ENCODE measurements at places on chromosomes 2 and 18.

- DNase-seq = no peak
Observed at GRCh38 chr2:3637311-3637675, 20.7 kb upstream of the ALLC start.

DNA sequence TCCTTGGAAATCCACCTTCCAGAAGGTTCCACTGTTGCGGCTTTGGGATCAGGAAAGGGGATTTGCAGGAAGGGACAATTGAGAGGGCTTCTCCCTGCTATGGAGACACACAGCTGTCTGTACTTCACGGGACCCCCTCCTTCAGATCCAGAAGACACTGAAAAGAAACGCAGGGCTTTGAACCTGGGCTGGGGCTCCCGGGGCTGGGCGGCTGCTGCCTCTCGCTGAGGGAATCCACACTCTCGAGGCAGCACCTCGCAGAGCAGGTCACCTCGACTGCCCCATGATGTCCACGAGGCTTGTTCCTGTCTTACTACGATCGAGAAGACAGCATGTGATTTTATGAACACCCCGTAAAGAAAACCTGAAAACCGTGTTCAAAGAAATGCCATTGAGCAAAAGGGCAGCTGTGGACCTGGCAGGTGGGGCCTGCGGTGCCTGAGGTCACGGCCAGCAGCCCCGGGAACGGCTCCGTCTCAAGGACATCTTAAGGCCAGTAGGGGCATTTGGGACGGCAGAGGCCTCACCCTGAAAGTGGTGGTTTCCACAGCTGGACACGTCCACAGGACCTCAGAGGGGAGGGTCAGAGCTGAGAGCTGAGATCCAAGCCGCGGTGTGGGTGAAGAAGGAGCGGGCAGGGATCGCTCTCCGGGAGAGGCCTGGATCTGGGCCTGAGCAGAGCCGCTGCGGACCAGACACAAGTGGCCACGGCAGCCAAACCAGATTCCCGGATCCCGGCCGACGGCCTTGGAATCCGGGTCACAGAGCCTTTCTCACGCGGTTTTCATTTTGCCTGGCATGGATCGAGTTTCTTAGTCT, 165.7 kb downstream of the RTP5 start:
- DNase-seq = no peak

- no peak for DNase-seq
Observed at GRCh38 chr18:67582488-67582887, 66.0 kb upstream of the DSEL start.

DNA sequence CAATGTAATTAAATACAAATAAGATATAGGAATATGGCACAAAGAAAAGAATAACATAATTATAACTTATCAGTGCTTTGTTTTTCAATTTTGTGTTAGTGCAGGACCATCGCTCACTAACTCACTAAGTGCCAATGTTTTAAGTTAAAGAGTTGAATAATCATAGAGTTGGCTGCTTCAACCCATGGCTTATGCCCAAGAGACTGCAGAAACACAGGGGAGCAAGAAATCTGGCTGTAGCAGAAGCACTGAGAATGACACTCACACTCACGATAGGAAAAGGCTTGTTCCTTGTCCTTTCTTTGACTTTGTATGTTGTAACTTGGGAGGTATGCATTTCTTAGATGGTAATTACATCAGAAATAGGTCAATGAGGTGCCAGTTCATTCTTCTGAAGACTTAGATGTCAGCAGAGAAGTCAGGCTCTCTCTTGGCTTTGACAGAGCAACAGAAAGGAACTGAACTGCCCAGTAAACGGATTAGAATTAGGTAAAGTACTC, 852.2 kb downstream of the LRRTM4 start:
- no peak for DNase-seq

GRCh38 chr18:77622009-77622692, 372.5 kb downstream of the GALR1 start:
- DNase-seq = no peak

- DNase-seq = no peak
Observed at GRCh38 chr2:140067661-140068060, 1287.5 kb upstream of the NXPH2 start.

DNA sequence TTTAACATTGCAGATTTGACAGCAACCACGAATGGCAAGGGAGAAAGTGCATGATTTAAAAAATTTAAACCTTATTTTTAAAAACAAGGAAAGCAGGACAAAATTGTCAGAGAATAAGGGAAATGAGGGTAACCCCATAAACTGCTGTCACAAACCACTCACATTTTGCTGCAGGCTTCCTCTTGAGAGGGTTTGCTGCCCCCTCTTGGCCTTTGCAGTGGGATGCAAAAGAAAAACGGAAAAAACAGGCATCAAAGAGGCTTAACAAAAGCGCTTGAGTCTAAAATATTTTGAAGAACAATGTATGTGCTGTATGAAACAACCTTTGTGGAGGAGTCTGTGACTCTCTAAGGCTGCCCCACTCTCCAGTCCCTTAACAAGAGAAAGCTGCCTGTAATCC, 91.6 kb downstream of the TMX3 start:
- DNase-seq = peak; percentile 35

GRCh38 chr2:107602801-107603200, 223.9 kb upstream of the RGPD4 start:
- no peak for DNase-seq

DNA sequence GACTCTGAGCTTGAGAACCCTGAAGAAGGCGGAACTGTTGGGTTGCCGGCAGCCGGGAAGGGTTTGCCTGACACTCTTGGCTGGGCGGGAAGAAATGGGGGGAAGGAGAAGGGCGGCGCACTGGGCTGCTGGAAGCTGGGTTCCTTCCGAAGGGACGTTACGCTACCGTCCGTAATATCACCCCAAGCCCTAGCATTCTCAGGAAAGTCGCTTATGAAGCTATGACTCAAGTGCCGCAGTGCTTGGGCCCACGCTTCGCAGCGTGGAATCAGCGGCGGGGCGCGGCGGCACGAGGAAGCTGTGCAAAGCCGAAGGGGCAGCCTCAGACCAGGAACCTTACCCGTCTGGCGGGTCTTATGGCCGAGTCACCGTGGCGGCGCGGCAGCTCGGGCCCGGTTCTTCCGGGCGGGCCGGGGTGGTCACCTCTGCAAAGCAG, 50.2 kb upstream of the SIGLEC15 start:
- peak; percentile 93 for DNase-seq

GRCh38 chr2:69798909-69799526, 30.4 kb upstream of the GMCL1 start:
- DNase-seq = peak; percentile 98

DNA sequence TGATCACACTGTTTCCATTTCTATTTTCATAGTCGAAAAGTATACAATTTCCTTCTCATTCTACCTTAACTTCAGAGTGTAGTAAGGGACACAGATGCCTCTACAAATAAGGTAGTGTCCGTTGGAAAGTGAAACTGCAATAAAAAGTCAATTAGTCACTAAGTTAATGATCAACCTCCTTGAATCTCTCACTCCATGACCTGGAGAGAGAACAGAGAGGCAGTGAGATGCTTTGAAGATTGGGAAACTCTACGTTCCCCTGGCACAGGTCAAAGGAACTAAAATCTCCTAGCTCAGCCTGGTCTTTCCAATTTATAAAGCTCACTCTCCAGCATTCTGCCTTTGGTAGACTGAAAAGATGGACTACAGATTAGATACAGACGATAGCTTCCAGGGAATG, 153.8 kb upstream of the ACAA2 start:
- no peak for DNase-seq

GRCh38 chr18:28269750-28270149, 92.8 kb upstream of the CDH2 start:
- DNase-seq = no peak

- no peak for DNase-seq
Observed at GRCh38 chr18:73283788-73284187, 416.0 kb upstream of the NETO1 start.

DNA sequence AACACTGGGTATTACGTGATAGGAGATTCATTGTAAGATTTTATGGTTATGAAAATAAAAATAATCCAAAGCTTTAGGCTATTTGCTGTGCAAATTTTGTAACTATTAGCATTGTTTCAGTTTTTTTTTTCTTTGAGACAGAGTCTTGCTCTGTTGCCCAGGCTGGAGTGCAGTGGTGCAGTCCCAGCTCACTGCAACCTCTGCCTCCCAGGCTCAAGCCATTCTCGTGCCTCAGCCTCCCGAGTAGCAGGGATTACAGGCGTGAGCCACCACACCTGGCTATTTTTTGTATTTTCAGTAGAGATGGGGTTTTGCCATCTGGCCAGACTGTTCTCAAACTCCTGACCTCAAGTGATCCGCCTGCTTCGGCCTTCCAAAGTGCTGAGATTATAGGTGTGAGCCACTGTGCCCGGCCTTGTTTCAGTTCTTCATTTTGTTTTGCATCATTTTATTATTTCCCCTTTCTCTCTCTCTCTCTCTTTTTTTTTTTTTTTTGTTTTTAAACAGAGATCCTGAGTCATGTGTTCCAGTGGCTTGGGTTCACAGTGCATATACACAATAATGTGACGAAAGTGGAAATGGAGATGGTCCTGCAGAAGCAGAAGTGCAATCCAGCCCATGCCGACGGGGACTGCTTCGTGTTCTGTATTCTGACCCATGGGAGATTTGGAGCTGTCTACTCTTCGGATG, 25.8 kb downstream of the CASP10 start:
- no peak for DNase-seq

DNA sequence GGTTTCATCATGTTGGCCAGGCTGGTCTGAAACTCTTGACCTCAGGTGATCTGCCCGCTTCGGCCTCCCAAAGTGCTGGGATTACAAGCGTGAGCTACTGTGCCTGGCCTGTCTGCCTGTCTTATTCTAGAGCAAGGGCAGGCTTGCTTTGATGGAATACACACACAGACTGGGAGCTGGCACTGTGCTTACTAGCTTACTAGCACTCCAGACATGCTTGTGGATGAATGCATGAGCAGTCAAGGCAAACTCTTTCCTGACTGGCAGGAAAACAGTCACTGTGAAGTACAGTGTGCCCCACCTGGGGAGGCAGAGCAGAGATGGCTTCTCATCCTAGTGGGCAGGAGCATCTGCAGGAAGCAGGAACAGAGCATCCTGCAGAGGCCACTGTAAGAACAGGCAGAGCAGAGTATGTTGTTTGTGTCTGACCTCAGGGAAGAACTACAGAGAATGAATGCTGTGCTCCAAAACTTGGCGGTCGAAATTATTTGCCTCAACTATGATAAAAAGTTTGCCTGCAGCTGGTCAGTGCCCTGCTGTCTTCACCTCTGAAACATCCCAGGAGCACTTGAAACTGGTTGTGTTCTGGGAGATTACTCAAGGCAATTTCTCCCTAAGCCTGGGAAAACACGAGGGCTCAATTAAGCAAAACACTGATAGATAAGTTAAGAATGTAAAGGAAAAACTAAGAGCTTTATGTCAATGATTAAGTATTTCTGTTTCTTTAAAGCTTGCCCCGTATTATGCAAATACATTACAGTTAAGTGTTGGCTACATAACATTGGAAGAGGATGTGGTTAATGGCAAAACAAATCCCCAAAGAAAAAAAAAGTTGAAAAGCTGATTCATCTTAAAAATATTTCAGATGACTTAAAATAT, 102.4 kb downstream of the VAPA start:
- DNase-seq = no peak

- no peak for DNase-seq
Observed at GRCh38 chr2:21043744-21044532, at the start of gene APOB. Gene APOB, minus strand, starts transcription at chr2:21044073. Its CDS starts 128 bp downstream, at chr2:21043945.

GRCh38 chr2:20506201-20506685, 59.4 kb downstream of the RHOB start:
- DNase-seq = no peak

GRCh38 chr2:188577231-188577630, 285.6 kb downstream of the GULP1 start:
- no peak for DNase-seq

DNA sequence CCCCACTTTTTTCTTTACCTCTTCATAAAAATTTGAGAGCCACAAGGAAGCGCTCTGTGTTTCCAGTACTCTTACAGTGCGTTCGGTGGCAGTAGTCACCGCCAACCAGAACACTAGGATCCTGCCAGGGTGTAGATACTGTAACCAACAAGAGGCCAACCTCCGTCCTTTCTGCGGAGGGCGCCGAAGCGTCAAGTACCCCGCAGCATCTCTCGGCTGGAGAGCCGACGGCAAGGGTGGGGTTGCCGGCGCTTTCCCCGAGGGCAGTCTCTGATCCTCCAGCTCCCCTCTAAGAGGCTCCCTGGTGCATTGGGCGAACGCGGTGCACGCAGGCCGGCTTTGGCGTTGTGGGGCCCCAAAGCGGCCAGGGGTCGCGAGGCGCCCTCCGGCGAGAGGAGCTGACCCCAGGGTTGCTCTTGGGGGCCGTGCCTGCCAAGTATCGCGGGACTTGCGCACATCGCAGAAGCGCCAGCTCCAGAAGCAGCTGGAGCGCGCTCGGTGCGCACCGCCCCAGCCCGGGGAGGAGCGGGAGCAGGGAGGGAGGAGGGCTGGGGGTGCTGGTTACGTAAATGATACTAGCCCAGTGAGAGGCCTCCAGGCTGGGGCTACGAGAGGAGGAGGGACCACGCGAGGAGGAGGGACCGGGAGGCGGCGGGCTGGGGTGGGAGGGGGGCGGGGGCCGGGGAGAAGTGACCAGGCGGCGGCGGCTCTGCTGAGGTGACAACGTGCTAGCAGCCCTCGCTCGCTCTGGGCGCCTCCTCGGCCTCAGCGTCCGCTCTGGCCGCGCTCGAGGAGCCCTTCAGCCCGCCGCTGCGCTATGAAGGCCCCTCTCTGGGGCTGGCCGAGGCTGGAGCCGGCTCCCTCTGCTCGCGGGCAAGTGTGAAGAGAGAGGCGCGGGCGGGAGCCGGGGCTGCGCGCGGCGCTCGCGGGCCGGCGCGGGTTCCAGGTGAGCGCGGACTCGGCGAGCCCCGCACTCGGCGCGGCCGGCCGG, at the start of gene GALNT13:
Gene GALNT13 (plus strand): TSS at position 692 of the 991 bp plus-strand sequence.
- DNase-seq = peak; percentile 0

GRCh38 chr2:168466834-168467565, 10.9 kb downstream of the CERS6 start:
- no peak for DNase-seq

DNA sequence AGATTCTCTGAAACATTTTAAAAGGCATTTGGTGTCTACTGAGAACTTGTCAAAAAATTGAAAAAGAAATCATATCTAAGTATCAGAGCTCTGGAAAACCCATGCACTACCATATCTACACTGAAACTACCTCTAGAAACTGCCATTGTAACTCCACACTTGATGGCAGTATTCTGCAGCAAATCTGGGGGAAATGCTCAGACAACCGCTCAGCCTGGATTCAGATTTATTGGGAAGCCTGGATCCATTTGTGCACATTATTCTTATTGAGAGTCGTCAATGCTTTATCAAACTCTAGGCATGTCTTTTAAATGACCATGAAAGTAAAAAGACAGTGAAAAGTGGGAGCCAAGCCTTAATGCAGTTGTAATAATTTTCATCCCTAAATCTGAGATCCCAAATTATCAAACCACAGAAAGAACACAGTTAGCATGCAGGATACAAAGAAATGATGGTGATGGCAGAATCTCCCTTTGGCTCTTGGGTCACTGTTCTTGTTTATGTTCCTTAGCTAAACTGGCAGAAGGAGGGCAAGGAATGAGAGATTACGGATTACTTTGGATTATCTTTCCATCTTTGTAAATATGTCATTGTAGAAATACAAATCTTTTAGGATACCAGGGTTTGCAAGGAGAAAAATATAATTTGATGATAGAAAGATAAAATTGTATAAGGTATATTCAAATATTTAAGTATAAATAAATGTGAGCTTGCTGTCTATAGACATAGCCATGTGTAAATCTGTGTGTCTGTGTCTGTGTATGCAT, 512.1 kb upstream of the SYT4 start:
- no peak for DNase-seq
